Iris pigment epithelial cell (primary cell): ENCODE measurements at places on chromosomes 5 and 9.

GRCh38 chr5:71591100-71591499 is 4.0 kb downstream of the MCCC2 start:
- no peak for DNase-seq

DNA sequence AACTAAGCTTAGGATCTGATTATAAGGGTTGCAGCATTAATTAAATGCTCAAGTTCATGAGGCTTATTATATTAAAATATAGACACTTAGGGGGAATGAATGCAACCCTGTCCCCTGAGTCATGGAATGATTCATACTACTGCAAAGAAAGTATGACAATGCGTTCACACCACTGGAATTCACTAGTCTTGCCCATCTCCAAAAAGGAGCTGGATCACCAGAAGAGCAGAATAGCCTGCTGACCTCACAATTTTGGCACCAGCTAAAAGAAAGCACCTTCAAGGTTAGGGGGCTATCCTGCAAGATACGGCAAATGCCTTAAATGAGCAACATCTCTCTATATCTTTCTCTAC is 32.0 kb upstream of the TMED7 start:
- peak; percentile 83 for DNase-seq

- no peak for DNase-seq
Measured at GRCh38 chr5:72994578-72994977, 38.7 kb downstream of the FCHO2 start.

DNA sequence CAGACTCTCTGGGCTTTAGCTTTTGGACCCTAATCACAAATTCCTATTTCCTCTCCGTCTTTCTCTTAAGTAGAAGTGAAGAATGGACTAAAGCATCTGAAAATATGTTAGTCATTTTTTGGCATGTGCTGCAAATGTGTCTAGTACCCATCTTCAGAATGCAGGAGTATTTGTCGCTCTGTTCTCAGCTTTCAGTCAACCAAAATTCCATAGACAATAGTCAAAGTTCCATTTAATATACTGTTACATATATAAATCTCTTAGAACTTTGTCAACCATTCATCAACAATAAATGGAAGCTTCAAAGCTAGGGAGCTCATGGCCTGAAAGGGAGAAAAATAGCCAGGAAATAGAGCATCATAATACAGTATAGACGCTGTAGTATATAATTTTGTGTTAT is 509.4 kb downstream of the BNC2 start:
- peak; percentile 29 for DNase-seq

- DNase-seq = peak; percentile 96
Measured at GRCh38 chr5:135246923-135247795, 151.9 kb downstream of the MACROH2A1 start.

GRCh38 chr9:17739736-17740135 is 160.9 kb downstream of the SH3GL2 start:
- DNase-seq = no peak

GRCh38 chr9:79707589-79707988 is 135.8 kb downstream of the TLE4 start:
- DNase-seq = no peak

DNA sequence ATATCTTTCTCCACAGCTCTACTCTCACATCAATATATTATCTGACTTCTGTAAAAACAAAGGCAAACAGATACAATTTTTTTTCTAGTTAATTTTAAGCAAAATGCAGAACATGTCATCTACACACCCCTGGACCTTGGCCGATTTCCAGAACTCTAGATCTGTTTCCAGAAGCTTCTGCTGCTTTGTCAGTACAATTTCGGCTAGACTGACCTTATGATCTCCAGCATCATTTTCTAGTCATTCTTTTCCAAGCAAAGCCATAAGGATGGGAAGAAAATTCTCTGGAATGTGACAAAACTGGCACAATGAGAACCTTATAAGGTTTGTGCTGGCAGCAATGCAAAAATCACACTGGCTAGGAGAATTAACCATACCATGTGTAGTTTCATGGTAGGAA is 132.8 kb upstream of the MPDZ start:
- no peak for DNase-seq

DNA sequence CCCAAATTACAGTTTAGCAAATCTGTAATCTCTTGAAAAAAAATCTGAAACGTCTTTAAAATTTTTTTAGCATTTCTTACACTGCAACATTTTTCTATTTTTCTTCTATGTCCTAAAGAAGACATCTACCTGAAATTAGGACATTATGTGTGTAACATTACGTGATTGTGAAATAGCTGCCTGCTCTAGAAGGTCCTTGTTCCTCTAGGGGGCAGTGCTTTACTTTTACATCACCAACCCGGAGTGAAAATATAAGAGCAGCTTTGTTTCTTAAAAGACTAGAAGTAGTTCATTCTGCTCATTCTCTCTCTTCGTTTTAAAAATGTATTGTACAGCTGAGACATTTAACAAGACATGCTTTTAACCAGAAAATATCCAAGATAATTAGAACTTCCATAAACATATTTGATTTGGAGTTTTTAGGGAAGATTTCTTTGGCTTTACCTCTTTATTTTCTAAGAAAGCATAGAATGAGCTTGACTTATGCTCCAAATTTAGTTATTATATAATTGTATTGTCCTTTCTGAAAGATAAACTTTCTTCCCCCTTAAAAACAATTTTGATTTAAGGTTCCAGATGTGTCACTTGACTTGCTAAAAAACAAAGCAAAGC is 48.1 kb upstream of the RIOK2 start:
- peak; percentile 84 for DNase-seq

DNA sequence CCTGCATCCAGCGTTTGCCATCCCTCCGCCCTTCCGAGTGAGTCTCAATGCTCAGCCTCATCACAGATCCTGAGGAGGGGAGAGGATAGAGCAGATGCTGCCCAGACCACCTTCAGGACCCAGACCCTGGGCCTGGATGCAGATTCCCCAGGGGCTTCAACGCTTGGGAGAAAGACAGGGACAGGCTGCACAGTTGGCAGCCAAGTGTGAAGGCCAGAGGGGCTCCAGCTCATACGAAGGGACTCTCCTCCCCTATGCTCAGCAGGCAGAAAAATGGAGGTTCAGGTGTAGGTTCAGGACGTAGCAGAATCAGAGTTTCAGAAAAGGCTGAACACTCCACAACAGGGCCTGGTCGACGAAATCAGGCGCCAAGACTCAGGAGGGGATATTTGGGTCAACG is 378.5 kb upstream of the IRX1 start:
- DNase-seq = no peak

DNA sequence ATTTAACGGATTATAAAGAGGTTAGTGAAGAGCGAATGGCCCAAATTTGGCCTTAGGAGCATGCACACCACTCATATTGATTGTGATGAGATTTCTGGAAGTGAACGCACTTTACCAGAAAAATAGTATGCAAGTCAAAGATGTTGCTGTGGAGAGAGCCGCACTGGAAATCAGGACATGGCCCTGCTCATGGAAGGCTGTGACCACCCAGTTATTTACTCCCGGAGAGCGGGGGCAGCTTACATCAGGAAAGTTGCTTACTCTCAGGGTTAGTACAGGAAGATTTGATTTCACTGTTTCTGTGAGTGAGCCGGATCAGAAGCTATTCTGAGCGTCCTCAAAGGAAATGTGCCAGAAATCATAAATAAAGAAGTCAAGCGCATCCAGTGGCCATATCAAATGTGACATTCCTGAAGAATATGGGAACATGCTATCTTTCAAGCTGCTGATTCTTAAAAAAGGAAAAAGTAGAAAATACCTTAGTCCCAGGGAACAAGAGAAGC is 42.9 kb upstream of the STRBP start:
- DNase-seq = no peak

DNA sequence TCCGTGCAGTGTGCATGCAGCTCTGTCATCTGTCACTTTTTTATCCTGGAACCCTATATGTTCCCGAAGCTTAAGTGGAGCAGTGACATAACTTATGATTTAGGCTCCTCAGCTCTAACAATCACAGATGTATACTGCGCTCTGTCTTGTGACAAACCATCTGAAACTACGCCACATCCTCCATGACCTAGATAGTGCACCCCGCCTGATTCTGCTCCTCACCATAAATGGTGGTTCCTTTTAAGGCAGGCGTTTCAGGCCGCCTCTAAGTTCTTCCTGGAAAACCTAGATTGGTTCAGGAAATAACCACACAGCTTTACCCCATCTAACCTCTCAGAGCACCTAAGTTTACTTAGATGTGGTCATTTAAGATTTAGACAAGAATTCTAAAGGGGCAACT is 372.0 kb downstream of the CDH10 start:
- no peak for DNase-seq

- DNase-seq = no peak
Measured at GRCh38 chr9:120693700-120694008, 20.6 kb downstream of the MEGF9 start.

DNA sequence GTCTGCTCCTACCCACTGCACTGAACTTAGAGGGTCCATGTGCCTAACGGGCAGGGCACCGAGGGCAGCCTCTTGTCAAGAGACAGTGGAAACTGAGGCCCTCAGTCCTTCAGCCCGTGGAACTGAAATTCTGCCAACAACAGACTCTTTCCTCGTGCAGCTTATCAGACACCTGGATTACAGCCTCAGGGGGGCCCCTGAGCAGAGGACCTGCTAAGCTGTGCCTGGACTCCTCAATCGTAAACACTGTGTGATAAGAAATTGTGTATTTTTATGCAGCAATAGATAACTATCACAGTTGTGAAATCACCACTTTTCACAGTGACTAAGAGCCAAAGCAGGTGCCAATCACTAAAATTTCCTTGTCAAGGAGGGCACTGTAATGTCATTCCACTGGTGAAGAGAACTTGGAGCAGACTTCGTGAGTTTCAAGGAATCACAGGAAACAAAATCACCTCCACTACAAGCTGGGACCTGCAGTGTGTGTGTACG is 33.4 kb upstream of the CTSV start:
- DNase-seq = no peak

- no peak for DNase-seq
Measured at GRCh38 chr9:36141288-36141687, 4.8 kb downstream of the GLIPR2 start.

DNA sequence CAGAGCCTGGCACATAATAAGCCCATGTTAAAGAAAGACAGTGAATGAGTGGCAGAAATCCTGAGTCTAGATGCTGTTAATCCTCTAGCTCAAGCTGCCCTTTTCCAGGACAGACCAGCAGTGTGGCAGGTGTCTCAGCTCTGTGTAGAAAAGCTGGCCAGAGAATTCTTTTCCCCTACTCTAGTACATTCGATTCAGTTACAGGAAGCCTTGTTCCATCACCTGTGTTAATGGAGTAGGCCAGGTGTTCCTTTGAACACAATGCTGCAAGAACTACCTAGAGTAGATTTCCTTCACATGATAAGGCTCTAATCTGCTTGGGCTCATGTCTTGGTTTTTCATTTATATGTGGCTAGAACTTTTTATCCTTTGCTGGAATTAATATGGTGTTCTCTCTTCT is 52.5 kb downstream of the NUP214 start:
- no peak for DNase-seq

DNA sequence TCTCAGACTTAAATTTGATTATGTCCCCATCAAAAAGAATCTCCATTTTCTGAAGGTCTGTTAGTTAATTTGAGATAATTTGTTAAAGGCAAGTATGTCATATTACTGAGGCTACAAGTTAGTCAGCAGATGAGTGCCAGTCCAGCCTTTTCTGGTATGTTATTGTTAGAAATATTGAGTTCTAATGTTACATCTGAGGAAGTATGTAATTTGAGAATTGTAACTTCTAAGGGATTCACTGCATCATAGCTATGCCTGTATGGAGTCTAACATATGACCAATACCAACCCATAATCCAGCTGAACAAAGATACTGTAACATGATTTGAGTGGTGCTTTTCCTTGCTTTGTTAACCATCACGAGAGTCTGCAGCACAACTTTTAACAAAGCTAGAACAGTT is 13.9 kb downstream of the SLC23A1 start:
- DNase-seq = peak; percentile 88

DNA sequence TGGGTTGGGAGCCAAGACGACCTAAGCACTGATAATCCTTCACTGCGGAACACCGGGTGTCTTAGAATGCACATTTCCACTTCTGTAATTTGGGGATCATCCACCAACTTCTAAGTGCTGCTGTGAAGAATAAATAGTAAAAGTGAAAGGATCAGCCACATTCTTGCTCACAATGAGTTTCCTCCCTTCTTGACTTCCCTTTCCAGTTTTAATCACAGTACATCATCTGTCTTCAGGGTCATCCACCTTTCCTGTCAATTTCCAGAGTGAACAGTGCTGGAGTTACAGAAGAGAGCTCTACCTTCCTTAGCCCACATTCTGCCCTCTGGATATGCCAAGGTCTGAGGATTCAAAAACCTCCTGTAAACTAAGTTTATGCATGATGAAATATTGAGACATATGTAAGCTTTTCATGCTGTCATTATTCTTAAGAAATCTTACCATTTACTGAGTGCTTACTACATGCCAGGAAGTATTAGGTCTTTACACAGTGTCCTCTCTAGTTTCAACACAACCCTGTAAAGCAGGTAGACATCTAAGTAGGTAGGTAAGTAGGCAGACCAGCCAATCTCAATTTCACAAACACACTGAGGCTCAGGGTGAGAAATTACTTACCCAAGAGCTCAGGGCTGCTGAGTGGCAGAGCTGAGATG is 105.2 kb downstream of the CDK5RAP2 start:
- DNase-seq = peak; percentile 70

- DNase-seq = peak; percentile 89
Measured at GRCh38 chr5:104189909-104190308, 627.3 kb upstream of the NUDT12 start.

GRCh38 chr9:29798599-29798998 is 2225.3 kb upstream of the C9orf72 start:
- no peak for DNase-seq
